Stimulated activated CD8-positive, alpha-beta memory T cell treated with anti-CD3 and anti-CD28 coated beads, Interleukin-12 subunit alpha, Interleukin-12 subunit beta, amount 100 ng/mL, for 4 hours (primary cell): ENCODE measurements at places on chromosomes 11 and 22.

DNA sequence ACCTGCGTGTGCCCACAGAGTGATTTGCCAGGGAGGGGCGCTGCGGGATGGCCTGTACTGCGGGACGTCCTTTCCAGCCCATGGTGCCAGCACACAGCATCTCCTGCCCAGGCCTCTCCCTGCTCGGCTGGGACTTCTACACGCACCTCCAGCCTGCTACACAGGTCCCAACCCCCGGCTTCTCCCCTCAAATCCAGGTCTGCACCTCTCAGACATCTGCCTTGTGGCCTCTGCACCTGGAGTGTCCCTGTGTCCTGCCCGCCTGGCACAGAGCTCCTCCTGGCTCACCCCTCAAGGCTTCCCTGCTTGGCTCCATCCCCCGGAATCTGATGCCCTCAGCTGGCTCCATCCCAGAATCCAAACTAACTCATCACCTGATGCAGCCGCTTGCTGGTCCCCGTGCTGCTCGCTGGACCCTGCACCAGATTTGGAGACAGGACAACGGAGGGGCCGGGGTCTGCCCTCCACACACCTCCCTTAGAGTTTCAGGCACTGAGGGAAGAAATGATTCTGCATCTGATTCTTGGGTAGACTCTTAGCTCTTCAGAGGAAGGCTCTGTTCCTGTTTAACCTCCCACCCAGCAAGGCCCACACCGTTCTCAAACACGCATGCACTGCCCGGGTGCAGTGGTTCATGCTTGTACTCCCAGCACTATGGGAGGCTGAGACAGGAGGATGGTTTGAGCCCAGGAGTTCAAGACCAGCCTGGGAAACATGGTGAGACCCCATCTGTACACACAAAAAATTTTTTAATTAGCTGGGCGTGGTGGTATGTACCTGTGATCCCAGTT is 4.0 kb upstream of the LSP1 start:
- DNase-seq, result no peak

GRCh38 chr11:112448168-112448567 is 187.5 kb upstream of the PLET1 start:
- no peak for DNase-seq

- DNase-seq, result no peak
Measured at GRCh38 chr22:36257948-36258670, 5.2 kb downstream of the APOL1 start.

DNA sequence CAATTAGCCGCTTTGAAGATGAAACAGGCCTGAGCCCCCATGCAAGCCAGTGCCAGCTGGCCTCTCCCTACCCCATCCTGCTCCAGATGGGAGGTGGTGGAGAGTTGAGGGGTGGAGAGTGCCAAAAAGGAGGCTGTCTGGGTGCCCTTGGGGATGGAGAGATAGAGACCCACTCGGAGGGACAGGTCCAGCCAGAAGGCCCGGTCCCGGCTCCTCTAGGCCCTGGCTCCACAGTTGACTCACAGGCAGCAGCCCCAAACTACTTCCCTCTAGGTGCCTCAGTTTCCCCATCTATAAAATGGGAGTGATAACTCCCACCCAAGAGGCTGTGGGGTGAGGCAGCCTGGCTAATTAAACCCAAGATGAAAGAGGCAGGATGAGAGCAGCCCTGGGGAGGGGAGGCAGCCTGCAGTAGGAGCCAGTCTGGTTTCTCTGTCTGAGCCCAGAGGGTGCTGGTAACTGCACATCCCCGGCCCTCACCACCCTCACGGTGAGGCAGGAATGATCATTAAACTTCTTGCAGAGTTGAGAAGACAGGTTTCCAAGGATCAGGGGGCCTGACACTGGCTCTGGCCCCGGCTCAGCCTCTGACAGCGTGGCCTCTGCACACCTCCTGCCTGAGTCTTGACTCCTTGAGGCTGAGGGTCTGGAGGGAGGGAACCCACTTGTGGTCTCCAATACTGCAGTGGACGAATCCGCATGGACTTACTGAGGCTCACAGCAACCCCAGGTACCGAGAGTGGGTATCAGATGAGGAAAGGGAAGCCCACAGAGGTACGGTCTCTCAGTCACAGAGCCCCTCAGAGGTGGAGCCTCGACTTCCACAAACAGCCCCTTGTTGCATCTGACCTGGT is 1.4 kb upstream of the AP5B1 start:
- DNase-seq, result no peak

DNA sequence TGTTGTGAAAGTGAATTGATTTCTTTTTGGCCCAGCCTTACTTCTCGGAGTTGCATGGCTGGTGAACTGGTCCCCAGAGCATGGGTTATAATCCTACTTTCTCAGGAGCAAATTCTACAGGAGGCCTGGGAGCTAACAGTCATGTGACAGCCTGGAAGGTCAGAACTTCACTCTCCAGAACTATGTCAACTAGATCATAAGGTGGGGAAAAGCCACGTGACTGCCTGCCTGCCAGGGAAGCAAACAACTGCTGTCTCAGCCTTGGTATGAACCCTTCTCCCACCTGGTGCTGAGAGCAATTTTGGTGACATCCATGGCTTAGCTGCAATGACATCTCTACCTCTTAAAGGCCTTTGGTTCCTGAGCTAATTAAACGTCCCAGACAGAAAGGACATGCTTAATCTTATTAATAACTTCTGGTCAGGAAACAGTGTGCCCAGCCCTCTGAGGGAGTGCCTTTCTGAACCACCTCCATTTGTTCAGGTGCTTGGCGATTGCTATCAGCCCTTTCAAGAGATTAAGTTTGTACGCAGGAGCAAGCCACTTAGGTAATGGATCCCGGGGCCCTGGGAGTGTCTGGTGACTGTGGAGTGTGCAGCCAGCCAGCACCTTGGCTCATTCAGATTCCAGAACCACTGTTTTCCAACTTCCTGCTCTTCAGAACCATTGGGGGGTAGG is 1.4 kb upstream of the CREB3L1 start:
- DNase-seq, result no peak
